Stimulated activated CD4-positive, alpha-beta T cell treated with anti-CD3 and anti-CD28 coated beads, TNF-alpha, amount 100 ng/mL, for 4 hours (primary cell): ENCODE measurements at places on chromosomes 2 and 18.

- no peak for DNase-seq
Observed at GRCh38 chr18:3225588-3225987, 5.8 kb upstream of the MYOM1 start.

GRCh38 chr2:207251022-207251421 lies 85.3 kb upstream of the KLF7 start:
- DNase-seq, result no peak

- peak; percentile 24 for DNase-seq
Observed at GRCh38 chr2:120675460-120676130, 60.1 kb upstream of the GLI2 start.

DNA sequence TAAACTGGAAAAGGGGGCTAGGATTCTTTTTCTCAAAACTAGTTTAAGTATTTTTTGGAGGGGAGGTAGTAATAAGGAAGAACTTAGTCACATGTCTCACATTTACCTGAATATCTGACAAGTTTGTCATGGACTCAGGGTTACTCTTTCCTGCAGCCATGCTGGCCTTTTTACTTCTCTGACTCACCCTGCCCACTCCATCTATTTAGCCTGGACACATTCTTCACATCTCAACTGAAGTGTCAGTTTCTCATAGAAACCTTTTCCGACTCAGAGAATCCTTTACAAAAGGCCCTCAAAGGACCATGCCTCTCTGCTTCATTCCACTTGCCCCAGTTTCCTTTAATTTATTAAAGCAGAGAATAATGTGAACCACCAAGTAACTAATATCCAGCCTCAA lies 42.6 kb downstream of the SCN7A start:
- DNase-seq, result no peak

DNA sequence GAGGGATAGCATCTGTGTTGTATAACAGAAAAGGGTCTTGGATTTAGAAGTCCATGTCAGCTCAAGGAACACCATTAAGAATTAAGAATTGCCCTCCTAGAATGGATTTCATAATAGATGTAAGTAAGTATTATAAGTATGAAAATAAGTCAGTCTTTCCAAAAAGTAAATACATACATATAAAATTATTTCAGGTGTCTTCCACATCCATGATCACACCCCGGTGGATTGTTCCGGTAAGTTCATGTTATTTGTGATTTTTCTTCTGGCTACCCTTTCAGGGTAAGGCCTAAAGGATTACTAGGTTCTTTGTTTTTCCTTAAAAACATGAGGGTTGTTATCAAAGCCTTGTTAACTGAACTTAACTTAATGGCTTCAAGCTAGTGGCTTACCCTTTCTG lies 55.9 kb downstream of the TMEM185B start:
- no peak for DNase-seq

DNA sequence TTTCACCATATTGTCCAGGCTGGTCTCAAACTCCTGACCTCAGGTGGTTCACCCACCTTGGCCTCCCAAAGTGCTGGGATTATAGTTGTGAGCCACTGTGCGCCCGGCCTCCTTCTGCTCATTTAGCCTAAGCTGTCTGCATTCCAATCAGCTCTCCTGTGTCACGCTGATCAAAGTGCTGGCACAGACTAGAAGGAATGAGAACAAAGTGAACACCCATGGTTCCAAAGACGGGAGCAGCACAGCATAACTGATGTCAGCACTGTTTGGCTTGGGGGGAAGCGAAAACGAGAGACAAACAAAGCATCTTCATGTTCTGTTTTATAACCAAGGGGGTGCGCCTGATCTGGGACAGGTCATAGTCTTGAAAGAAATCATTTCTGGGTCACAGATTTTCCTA lies 43.3 kb downstream of the DIPK1C start:
- DNase-seq, result no peak

DNA sequence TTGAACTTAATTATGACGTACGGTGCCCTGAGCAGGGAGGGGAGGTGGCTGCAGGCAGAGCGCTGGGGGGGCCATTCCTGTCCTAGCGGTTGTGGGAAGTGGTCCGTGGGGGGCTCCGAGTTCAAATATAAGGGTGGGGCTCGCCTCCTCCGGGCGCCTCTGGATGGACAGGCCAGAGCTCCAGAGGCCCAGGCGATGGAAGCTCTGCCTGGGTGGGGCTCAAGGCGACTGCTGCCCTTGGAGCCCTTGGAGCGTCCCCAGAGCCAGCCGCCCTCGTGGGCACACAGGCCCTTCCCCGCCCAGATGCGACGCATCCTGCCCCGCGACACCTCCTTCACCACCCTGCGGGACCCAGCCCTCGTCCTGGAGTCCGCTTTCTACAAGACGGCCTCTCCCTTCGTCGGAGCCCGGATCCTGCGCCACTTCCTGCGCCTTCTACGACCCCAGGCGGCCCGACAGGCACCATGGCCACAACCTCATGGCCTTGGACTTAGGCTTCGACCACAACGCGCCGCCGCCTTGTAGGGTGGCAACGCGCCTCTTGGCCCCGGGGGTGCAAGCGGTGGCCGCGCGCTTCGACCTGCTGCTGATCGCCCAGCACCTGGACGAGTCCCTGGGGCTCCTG lies 10.5 kb downstream of the AQP12B start:
- no peak for DNase-seq

- no peak for DNase-seq
Observed at GRCh38 chr2:163463411-163463810, 272.4 kb downstream of the FIGN start.

- DNase-seq, result no peak
Observed at GRCh38 chr2:76826691-76827090, 695.5 kb downstream of the LRRTM4 start.

- DNase-seq, result no peak
Observed at GRCh38 chr2:9249020-9249800, 42.6 kb downstream of the ASAP2 start.

DNA sequence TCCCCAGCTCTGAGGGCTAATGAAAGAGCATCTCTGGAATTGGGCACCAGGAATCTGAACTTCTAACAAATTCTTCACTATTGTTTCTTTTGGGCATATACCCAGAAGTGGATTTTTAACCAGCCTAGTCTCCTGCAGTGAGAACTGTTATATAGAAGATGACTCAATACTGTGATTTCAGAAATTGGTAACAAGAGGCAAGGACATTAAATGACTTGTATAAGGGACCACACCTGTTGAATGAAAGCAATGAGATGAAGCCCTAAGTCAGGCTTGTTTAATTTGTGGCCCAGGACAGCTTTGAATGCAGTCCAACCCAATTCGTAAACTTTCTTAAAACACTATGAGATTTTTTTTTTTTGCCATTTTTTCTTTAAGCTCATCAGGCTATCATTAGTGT lies 57.9 kb downstream of the EPC2 start:
- no peak for DNase-seq

DNA sequence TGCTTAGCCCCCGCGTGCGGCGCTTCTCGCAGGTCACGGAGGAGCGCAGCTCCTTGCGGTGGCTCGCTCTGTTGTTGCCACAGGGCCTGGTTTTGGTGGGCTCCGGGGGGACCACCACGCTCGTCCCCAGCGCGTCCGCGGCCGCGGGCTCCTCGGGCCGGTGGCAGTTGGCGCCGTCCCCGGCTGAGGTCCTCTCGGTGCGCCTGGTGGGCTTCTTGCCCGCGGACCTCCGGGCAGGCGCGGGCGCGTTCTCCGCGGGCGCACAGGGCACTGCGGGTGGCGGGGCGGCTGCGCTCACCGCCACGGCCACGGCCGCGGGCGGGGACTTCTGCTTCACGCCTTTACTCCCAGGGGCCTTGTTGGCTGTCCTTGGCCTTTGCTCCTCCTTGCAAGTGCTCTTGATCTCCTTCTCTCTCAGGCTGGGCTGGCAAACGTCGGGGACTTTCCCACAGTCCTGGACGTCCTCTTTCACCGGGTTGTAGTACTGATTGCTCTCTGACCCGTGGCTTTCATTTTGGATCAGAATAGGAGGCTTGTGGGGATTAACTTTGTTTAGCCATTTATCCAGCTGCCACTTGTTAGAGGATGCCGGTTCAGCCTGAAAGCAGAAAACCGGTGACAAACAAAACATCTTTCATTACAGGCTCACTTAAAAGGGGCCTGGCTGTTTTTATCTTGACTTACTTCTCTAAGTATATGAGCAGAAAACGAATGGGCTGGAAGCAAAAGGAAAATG lies 104.0 kb upstream of the REV1 start:
- no peak for DNase-seq

- no peak for DNase-seq
Observed at GRCh38 chr18:45342653-45343052, 272.6 kb upstream of the SLC14A2 start.

DNA sequence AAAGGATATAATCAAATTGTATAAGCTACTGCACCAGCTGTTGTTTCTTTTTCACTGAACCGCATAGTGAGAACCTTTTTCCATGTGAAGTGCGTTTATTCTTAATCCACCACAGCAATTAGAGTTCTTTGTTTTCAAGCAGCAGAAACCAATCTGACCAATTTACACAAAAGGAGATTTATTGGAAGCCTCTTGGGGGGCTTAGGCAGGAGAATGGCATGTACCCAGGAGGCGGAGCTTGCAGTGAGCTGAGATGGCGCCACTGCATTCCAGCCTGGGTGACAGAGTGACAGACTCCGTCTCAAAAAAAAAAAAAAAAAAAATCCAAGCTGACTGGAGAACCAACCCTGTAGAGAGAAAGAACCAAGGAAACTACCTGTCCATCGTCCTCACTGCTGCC lies 10.0 kb downstream of the ADNP2 start:
- no peak for DNase-seq

GRCh38 chr2:26646986-26647672 lies 6.0 kb upstream of the CIB4 start:
- no peak for DNase-seq

DNA sequence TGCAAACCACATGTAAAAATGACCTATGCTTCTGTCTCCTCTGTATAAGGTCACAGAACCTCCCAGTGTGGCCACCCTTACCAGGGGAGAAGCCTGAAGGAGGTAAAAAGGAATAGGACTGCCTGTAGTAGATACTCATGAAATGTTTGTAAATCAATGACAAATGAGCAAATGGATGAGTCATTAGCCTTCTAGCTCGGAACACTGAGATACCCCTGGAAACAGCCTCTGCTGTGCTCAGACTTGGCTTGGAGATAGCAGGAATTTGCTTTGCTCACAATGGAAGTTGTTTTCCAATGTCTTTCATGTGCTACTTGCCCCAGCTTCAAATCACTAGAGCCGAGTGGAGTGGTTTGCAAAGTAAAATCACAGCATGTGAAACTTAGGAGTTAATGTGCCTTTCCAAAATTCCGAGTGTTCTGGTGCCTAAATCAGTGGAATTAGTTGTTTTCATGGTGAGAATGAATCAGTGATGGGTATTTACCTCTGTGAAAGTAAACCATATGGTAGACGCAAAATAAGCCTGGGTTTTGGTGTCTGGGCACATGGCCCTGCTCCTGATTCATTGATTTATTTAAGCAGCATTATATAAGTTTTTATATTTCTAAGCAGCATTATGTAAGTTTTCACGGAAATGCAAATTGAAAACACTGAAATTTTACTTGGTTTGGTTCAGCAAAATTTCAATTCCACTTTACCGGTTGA lies 154.0 kb upstream of the MAP3K20 start:
- DNase-seq, result no peak

DNA sequence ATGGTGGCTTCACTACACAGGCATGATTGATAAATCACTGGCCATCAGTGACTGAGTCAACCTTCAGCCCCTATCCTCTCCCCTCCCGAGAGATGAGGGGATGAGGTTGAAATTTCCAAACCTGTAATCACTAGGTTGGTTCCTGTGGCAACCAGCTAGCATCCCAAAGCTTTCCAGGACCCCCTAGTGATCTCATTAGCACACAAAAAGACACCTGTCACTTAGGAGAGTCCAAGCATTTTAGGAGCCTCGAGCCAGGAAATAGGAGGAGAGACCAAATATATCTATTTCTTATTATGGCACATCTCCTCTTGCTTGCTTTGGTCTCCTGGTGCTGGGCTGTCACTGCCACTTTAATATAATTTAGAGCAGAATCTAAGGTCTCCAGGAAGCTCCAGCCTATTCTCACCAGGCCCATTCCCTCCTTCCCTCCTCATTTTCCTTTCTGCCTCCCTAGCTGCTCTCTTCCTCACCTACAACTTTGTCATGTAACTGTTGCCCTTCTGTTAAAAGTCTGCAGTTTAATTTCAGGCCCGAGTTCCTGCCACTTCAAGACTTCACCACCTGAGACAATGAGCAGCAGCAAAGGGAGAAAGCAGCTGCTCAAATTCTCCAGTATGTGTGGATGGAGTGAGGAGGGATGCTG lies 33.2 kb upstream of the NAB1 start:
- no peak for DNase-seq

GRCh38 chr2:127674241-127675209 lies 805 bp downstream of the LIMS2 start:
- DNase-seq, result no peak
